ENCODE measurements at places on chromosomes 4 and X.

DNA sequence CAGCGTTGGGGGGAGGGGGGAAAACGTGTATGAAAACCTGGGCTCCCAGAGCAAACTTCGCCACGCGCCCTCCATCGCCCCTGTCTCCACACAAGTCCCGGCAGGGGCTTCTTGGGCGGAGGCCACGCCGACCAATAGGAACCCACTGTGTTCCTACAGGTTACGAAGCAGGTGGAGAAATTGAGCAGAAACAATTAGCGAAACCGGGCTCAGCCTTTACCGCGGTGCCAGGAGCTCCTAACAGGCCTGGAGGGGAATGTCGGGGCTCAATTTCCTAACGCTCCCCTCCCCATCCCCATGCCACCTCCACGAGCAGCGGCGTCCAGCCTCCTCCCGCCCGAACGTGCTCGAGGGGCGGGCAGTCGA is 589 bp upstream of the KIT start:
- no peak for DNase-seq

DNA sequence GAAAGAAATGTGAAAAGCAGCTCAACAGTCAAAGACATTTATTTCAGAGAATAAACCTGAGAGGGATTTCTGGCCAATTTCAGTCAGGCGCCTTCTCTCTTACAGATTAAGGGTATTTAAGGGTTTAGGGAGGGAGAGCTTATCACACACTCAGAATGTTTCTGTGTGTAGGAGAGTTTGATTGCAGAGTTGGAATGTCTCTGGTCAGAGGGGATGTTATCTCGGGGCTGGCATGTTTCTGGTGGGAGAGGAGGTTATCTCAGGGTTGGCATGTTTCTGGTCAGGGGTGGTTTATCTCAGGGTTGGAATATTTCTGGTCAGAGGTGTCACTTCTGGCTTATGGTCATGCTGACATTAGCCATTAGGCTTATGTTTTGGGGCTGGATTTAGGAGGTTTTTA is 1920.5 kb upstream of the PCDH7 start:
- DNase-seq: no peak

GRCh38 chrX:57286507-57287251 is at the start of gene FAAH2:
TSS of gene FAAH2 (plus strand) at chrX:57286706. CDS start at chrX:57286826, 120 bp downstream.
- no peak for DNase-seq

DNA sequence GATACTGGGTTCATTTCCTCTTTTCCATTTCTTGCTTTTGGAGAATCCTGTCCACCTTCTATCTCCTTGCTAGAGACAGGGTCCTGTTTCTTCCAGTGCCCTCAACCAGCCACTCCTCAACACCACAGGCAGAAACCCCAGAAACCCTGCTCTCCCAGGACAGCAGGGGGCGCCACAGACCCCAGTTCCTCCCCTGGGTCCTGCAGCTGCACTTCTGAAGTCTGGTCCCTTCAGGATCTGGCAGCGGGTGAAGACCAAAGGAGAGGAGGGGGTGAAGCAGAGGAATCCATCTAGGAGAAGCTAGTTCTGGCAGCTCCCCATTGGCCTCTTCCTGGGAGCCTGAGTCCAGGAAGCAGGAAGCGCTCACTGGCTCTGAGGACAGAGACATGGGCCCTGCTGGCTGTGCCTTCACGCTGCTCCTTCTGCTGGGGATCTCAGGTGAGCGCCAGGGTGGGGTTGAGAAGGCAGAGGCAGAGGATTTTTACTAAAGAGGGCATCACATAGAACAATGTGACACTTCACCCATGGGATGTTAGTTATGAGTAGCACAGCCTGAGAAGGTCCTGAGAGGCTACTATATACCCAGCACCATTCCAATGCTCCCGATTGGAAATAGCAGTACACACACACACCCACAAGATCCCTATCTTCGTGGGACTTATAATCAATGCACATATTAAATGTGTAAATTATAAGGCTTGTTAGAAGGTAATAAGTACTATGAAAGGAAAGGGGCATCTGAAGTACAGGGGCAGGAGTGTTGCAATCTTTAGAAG is at the start of gene PRSS48:
PRSS48 (plus strand) TSS at position 375 of the 776 bp plus-strand sequence; CDS start at position 387, 12 bp downstream.
- DNase-seq: peak; percentile 9

DNA sequence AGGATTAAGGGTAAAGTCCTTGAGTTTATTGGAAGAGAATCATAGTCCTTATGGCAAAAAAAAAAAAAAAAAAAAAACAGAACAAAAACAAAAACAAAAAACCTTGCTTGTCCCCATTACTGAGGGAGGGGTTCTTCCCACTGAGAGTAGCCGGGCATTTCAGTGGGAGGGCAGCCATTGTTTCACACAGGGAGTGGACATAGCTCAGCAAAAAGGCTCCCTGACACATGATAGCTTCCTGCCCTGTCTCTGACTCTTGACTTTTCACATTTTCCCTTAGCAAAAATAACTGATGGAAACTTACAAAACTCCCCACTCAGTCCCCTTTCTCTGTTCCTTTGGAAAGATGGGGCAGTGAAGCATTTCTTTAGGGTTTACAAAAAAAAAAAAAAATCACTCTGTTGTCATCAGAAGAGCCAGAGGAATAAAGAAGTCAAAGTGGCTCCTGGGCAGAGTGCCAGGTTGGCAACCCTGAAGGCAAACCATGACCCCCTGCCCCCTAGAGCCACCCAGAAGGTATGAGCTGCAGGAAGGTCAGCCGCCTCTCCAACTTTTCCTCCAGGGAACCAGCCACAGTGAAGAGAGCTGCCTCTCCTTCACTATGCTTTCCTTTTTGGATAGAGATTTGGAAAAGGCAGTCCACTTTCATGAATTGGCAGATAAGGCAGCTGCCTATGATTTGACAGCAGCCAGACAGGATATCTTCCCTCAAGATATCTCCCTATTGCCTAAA is 170.6 kb downstream of the KDR start:
- DNase-seq: no peak

- DNase-seq: no peak
These were observed 123.8 kb downstream of the RPS6KA6 start for GRCh38 chrX:84064164-84064563.

GRCh38 chr4:98733601-98734000 is 75.2 kb upstream of the TSPAN5 start:
- no peak for DNase-seq

DNA sequence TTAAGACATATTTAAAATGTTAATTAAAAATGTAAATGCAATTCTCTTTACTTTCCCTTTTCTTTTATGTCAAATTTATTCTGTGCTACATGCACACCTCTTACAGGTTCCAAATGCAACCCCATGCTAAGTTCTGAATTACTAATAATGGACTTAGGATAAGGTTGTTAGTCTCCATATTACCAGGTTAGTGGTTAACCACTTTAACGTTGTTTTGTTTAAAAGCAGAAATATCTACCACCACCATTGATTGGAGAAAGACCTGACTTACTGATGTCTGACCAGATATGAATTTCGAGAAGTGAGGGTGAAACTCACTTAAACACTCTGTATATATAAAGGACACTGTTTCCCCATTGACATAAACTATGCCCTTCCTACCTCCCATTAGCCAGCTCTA is 6.9 kb upstream of the TRPC3 start:
- no peak for DNase-seq

- DNase-seq: no peak
These were observed 485.5 kb downstream of the NAF1 start for GRCh38 chr4:162681212-162681611.

GRCh38 chr4:89755220-89755619 is 81.7 kb downstream of the SNCA start:
- no peak for DNase-seq

- DNase-seq: no peak
These were observed 121.8 kb downstream of the FHIP1A start for GRCh38 chr4:151530783-151531182.

GRCh38 chrX:49175435-49176274 is 4.0 kb downstream of the PLP2 start:
- no peak for DNase-seq

- no peak for DNase-seq
These were observed 156.4 kb upstream of the BOD1L1 start for GRCh38 chr4:13783800-13784411.

GRCh38 chrX:110213183-110213582 is 104.7 kb downstream of the AMMECR1 start:
- no peak for DNase-seq

DNA sequence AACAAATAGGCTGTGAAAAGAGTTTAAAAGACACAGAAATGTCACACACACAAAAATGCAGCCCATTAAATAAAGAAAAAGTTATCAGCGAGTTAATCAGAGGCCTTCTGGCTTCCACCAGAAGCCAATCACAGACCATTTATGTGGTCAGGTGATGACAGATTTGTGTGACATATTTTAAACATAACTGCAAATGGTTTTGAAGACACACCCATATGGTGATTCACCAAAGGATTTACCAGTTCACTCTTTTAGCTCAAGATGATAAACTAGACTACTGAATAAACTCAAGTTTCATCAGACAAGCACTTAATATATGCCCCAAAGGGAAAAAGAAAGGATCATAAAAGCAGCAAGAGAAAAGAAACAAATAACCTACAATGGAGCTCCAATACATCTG is 181.2 kb downstream of the SPANXN4 start:
- no peak for DNase-seq

- DNase-seq: no peak
These were observed 221.3 kb downstream of the RAB28 start for GRCh38 chr4:13262816-13263215.

DNA sequence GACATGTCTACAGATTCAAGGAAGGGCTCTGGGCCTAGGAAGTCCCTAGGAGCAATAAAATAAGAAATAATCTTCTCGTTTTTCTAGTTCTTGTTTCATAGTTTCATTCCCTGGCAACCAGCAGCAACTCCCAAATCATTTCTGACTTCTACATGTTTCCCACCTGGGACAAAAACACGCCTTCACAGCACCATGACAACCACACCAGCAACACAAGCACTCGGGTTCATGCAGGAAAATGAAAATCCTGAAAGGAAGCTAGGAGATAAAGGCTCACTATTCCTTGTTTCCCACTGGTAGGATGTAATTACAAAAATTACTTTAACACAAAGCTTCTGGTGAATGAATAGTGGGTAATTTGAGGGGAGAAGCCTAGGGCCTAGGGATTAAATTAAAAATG is 158.9 kb downstream of the ADAMTS3 start:
- DNase-seq: no peak

DNA sequence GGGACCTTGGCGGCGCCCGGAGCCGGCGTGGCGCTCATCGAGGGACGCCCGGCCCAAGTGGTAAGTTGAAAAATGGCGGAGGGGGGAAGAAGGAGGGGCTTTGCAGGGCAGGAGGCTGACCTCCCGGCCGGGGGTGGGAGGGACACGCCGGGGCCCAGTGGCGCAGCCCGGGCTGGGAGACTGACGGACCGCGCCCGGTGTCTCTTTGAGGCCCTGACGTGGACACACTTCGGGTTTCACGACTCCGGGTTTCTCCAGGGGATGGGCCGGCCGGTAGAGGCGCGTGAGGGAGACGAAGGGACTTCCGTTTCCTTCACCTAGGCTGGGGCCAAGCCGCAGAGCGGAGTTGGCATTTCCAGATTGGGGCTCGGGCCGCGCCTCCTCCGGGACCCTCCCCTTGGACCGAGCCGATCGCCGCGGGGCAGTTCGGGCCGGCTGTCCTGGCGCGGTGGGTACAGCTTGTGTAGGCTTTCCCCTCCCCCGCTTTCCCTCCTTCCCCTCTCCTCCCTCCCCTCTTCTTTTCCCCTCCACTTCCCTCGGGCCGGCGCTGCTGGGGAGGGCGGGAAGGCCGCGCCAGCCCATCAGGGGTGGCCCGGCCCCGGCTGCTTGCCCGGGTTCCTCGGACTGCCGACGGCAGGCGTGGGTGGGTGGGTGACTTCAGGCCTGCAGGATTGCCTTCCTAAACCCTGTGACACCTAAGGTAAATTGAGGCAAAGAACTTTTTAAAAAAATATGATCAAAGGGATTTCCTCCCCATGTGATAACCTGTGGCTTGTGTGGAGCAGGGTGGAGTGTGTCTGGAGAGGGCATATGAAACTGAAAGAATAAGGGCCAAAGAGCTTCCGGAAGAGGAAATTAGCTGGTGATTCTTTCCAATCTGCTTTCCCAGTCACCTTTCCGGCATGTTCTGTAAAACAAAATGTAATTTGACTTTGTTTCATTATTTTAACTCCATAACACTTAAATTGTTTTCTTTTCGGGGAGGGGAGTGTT is at the start of gene XIAP:
XIAP (plus strand) TSS at position 208 of the 993 bp plus-strand sequence. CDS start 25,610 bp downstream, outside the sequence.
- no peak for DNase-seq

DNA sequence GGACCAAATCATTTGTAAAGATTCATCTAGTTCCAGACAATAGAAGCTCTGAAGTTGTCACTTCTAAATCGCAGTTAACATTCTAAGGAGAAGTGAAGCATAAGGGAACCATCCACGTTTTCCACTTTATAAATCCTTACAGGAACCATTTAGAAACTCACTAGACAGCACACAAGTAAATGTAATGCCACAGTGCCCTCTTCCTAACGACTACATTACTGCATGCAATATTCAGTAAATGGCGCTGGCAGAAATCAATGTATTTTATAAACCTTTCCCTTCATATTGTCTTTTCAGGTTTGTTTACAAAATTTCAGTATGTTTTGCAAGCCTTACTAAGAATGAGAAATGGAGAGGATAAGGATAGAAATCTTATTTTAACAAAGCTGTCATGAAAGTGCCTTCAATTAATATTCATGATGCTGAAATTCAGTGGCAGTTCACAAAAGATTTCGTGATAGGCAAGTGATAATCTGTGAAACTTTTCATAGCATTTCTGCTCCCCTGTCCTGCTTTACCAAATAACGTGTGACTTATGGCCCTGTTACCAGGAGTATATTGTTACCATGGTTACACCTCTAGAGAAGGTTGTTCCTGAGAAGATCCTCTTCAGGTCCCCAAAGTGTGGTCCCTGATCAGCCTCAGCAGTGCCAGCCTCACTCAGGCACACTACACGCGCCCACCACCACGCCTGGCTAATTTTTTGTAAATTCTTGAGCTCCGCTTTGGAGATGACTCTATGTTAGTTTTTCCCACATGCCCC is 54.2 kb downstream of the TMA16 start:
- no peak for DNase-seq

DNA sequence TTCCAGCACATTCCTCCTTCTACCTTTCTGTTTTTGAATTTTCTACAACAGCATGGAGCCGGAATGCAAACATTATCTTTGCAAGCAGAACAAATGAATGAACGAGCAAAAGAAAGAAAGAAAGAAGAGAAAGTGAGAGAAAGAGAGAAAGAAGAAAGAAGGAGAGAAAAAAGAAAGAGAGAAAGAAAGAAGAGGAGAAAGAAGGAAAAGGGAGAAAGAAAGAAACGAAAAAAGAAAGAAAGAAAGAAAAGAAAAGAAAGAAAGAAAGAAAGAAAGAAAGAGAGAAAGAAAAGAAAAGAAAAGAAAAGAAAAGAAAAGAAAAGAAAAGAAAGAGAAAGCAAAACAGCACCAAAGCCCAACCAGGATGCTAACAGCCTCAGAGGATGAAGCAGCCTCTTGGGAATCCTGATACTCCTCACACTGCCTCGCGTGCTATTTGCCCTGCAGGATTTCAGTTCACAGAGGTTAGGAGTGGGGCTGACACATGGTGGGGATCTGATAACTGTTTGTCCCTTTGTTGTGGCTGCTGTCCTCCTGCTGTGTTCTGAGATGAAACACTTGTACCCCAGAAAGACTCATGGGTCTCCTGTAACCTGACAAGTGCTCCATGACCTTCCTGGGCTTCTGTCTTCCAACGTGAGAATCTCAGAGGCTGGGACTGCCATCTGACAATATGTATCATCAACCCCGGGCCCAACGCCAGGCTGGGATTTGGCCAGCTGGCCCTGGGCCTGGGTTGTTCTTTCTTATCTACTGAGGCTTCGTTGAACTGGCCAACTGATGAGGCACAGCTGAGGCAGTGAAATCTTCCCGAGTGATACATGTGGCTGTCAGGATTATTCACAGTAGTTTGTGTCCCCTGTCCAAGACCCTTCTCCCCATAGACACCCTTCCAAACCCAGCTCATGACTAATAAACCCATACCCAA is 61.0 kb downstream of the SEPSECS start:
- no peak for DNase-seq

GRCh38 chr4:113278324-113278934 is 229.0 kb downstream of the ANK2 start:
- DNase-seq: peak; percentile 49

GRCh38 chrX:107686792-107687191 is 58.5 kb downstream of the PRPS1 start:
- DNase-seq: no peak

Data from fibroblast of skin of left biceps (primary cell).